Muscle of back (tissue), 13 donors: ENCODE measurements at places on chromosomes 2 and 18.
A peak's percentile ranks its signal among the peaks of the same experiment; 100 is the strongest.

DNA sequence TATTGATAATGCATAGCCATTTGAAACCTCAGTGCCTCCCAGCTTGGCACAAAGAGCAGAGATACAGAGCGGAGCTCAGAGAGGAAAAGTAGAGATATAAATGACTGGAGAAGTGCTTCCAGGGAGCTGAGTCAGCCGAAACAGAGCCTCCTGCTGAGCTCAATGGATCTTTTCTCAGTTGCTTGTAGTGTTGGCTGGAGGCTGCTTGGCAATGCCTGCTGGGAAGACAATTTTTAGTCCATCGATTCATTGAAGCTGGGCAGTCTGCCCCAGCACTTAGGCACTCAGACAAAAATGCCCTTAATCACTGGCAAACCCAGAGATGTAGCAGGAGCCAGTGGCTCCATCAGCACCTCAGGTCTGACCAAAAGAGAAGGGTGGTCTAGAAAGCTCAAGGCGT, 81.3 kb upstream of the SETBP1 start:
- no peak for DNase-seq

DNA sequence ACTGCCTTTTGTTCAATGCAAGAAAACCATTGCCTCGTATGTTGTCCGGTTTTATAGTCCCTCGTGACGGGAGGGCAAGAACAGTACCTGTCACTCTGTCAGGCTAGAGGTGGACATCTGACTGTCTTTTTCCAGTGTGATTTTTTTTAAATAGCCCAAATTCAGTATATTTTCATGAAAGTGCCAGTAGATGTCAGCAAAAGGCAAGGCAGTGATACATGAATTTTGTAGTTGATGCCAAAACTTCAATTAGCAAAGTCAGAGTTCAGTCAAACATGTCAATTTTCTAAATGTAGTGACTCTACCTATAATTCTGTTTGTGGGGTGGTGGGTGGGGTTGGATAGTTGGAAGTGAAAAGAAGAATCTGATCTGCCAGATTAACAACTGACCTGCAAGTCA, 296.0 kb upstream of the MC4R start:
- DNase-seq = no peak

GRCh38 chr2:128710729-128711128, 392.1 kb upstream of the HS6ST1 start:
- DNase-seq = no peak

DNA sequence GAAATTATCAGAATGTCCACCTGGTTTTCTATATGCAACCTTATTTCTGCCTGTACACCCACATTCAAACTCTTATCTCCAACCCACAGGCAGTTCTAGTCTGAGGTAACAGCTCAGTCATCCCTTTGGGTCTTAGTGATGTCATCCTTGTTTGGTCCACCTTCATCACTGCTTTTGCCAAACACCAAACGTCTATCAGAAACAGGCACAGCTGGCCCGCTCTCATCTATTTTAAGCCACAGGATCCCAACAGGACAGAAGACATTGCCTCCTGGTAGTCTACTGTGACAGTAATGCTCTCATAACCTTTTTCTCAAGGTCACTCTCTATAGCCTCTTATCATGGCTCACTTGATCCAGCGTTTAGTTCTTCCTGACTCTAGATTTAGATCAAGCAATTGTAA, 99.0 kb upstream of the CHAC2 start:
- DNase-seq = peak; percentile 13

DNA sequence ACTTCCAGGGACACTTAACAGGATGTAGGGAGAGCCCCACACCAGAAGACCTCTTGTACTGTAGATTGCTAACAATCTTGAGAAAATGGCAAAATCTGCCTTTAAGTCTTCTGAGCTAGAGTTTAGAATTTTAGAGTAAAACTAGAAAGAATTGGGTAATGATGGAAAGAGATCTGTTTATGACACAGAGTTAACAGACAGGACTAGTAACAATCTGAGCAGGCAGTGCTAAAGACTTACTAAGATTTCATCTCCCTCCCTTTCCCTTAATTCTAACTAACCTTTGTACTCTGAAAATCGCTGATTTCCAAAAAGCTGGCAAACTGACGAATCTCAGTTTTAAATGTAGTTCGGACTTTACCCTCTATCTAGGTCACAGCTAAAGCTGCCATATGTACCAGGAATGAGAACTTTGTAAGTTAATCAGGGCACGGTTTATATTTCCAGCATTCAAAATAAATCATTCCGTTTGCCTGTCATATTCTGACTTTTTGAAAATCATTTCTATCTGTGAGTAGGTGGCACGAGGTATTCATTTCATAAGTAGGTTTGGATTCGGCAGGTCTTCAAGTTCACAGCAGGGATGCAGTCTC, 256.5 kb upstream of the EPAS1 start:
- no peak for DNase-seq

DNA sequence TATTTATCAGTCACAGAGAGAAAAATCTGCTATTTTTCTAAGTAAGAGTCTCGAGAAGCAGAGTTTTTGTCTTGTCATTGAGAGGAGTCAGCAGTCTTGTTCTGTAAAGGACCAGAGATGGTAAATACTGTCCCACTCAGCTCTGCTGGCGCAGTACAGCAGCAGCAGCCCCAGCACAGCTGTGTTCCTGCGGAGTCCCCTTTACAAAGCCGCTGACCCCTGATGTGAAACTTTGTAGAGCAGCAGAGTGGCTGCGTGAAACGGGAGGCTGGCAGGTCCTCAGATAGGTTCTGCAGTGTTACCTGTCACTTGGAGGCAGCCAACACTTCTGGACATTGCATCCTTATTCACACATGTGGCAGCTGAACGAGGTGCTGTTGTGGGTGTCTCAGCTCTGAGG, 45.2 kb downstream of the TMEM185B start:
- DNase-seq = no peak

DNA sequence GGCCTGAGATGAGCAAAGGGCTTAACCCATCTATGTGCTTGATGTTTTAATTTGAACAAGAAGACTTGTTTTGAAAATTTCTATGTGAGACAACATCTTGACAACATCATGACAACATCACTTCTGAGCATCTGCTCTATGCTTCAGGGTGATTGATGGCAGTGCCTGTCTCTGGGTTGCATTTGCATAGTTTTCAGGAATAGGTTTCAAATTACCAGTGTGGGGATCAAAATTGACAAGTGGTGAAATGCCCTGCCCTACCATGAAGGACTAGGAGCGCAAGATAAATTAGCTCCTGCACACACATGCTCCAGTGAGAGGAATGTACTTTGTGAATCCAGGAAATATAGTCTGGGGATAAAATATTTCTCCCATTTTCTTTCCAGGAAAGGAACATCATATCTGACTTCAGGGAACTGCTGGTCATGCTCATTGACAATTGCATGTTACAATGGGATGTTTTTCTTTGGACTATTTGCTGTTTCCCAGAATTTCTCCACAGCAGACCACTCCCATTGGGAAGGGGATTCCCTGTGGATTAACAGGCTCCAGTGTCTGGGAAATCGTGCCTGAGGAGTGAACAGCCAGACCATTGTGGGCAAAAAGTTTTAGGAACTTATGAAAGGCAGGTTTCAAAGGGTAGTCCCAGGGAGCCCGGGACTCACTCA, 45.3 kb upstream of the IL1R2 start:
- DNase-seq = no peak

DNA sequence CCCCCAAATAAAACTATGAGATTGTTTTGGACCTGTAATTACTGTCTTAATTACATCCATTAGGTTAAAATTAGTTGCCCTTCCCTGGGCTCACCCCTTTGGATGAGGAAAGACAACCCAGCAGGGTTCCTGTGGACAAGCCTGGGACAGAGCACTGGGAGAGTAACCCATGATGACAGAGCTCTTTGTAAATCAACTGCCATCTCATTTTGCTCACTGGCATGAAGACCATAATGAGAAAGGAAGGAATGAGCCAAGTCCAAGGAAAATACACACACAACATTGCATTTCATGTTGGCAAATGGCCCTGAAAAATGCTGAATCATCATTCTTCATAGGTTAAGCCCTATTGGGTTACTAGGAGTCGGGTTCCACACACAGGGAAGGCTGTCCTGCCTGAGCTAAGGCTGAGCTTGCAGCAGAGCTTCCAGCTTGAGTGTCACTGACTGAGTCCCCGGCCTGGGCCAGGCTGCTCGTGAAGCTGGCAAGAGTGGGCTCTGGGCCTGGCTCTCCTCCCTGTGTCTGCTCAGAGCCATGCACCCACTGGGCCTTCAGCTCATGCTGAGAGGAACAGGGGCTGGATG, 94.1 kb upstream of the ACAA2 start:
- DNase-seq = no peak

DNA sequence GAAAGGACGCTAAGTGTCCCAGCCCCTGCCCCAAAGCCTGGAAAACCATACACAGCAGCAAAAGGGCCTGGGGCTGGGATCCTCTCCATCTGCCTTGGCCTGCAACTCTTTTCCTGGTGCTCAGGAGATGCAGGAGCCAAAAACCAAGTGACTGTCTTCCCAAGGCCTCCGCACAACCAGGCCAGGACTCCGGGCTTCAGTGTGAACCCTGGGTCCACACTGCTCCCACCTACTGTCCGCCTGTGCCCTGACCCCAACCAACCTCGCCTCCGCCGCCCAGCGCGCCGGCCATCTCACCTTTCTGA, 1.1 kb downstream of the FEV start:
- no peak for DNase-seq

DNA sequence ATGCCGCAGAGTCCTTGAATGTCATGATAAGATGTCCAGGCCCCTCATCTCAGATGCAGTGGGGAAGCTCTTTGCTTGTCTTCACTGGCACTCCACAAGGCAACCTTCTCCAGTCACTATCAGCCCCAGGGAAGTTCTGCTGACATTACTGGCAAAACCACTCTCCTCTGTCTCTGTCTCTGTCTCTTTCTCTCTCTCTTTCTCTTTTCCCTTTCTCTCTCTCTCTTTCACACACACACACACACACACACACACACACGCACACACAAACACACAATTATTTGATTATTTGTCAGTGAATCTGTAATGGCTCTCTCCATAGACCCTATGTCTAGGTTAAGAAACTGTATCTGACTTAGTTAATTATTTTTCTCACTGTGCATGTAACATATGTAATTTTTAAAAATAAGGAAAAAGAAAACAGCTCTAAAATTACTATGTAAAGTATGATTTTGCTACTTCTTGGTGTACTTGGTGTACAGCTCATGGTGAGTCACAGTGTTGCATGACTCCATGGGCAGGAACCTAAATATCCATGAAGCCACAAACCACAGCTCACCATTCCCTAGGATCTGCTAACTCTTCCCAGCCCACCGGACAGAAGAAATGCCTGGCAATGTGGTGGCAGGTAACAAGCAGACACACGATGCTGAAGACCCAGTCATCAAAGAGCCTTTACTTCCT, 594.9 kb upstream of the ID2 start:
- DNase-seq = no peak

- no peak for DNase-seq
Measured at GRCh38 chr18:12155996-12156395, 62.4 kb downstream of the ANKRD62 start.

- DNase-seq = no peak
Measured at GRCh38 chr2:216714376-216714775, 19.0 kb upstream of the IGFBP5 start.

DNA sequence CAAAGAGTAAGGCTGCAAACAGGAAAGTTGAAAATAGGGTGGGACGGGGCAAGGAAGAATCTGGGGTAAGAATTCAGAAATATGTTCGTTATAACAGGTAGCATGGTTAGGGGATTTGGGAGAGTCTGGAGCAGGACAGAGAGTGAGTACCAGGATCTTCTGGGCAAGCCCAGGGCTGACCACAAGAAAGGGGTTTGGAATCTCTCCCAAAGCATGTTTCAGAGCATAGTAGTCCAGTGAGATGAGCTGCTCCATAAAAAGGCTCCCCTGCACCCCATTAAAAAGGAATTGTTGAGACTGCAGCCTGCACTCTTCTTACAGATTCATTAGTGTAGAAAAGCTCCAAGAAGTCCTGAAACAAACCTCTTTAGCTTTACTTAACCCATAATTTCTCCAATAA, 291.1 kb downstream of the MTX2 start:
- DNase-seq = no peak

- DNase-seq = no peak
Measured at GRCh38 chr18:12836551-12836950, 47.5 kb downstream of the PTPN2 start.

- DNase-seq = no peak
Measured at GRCh38 chr2:175064797-175065196, 59.6 kb upstream of the CHN1 start.

DNA sequence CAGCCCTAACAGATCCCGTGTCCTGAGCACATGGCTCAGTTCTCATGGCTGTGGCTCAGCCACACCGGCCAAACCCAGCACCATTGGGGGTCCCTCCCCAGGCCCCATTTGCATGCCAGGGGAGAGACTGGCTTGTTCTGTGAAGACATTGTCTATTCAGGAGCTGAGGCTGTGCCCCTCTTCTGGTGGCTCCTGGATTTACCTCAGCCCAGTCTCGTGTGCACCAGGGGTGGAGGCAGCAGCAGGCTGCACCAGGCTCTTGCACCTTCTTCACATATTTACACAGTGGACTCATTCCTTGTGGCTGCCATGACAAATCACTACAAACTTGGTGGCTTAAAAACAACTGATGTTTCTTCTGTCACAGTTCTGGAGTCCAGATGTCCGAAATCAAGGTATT, 92.4 kb upstream of the ITGA6 start:
- DNase-seq = no peak

DNA sequence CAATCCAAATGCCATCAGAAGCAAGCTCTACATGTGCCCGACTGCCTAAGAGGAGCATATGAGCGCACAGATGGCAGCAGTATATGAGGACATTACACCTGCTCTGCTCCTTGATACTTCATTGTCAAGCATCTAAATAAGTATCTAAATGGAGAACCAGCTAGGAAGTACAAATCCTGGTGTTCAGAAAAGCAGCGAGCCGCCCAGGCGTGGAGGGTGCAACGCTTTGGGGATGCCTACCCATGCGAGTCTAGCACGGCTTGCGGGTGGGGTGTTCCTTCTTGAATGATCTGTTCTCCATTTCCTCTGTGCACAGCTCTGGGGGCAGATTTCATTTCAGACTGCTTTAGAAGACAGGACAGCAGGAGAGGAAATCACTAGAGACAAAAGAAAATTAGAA, 63.0 kb upstream of the BCL2L11 start:
- no peak for DNase-seq

GRCh38 chr18:51007790-51008139, 22.2 kb upstream of the SMAD4 start:
- DNase-seq = no peak
